CD4-positive, alpha-beta T cell (primary cell): ENCODE measurements at places on chromosomes 7 and 10.

DNA sequence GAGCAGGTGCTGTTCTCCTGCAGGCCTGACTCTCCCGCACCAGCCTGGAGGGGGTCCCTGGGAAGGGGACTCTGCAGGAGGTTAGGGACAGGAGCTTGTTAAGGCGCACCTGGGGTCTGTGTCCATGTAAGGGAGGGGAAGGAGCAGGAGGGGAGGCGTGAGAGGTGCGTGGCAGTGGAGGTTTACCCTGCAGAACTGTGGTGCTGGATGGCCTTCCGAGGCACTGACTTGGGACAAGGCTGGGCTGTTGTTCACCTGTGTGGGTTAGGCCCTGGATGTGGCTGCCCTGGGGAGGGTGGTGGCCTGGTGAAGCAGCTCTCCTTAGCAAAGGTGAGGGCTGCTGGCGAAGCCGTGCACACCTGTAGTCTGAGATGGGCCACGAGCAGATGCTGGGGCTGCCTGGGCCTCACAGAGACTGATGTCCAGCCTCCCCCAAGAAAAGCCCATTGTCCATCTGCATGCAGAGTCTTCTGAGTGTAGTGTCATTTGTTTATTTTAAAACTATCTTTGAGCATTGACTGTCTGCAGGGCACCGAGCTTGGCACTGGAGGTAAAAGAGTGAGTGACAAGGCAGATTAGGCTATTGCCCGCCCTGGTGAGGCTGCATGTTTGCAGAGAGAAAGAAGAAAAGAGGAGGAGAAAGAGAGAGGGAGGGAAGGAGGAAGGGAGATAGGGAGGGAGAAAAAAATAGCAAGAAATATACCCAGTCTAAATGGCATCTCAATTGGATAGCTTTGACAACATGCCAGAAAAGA lies 225.3 kb downstream of the GLRX3 start:
- H3K27ac ChIP-seq = no peak overlapping the region
- no peaks in the 10 kb centered on the region for H3K36me3 ChIP-seq

- H3K4me3 ChIP-seq = no peak overlapping the region
- no peaks in the 10 kb centered on the region for H3K27me3 ChIP-seq
- no peaks in the 10 kb centered on the region for H3K36me3 ChIP-seq
- peak; percentile 30 for DNase-seq
- no peak overlapping the region for H3K27ac ChIP-seq
Observed at GRCh38 chr7:21767300-21767900, 178.3 kb downstream of the CDCA7L start.

- peak overlapping the region; percentile 44 for H3K27ac ChIP-seq
- DNase-seq = peak; percentile 16
- H3K4me1 ChIP-seq = peaks cover 67% of the 10 kb centered on the region
- H3K4me3 ChIP-seq = no peak overlapping the region
Observed at GRCh38 chr10:17425584-17426262, 28.7 kb downstream of the ST8SIA6 start.

- H3K27ac ChIP-seq = no peak overlapping the region
- no peaks in the 10 kb centered on the region for H3K36me3 ChIP-seq
- no peak overlapping the region for H3K4me3 ChIP-seq
- no peaks in the 10 kb centered on the region for H3K27me3 ChIP-seq
- H3K4me1 ChIP-seq = no peaks in the 10 kb centered on the region
- no peak for DNase-seq
Observed at GRCh38 chr10:11026773-11027172, 9.1 kb downstream of the CELF2 start.

- H3K4me1 ChIP-seq = peaks cover 31% of the 10 kb centered on the region
- H3K27me3 ChIP-seq = no peaks in the 10 kb centered on the region
- H3K36me3 ChIP-seq = no peaks in the 10 kb centered on the region
- no peak overlapping the region for H3K4me3 ChIP-seq
- no peak overlapping the region for H3K27ac ChIP-seq
Observed at GRCh38 chr7:98130959-98131358, 24.3 kb downstream of the LMTK2 start.

DNA sequence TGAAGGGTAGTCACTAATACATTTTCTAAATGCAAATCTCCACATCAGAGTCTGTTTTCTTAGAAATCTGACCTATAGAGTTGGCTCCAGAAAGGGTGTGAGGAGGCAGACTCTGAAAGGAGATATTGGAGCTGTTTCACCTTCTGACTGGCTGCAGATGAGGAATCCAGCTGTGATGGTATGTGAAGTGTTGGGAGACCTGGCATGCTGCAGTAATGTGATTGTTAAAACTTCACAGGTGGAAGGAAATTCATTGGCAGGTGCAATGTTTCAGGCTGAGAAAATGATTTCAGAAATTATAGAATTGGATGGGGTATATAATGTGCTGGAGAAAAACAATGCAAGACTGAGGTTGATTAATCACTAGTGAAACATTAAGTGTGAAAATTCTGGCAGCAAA lies 1134.0 kb upstream of the LRRN3 start:
- no peaks in the 10 kb centered on the region for H3K27me3 ChIP-seq
- no peak overlapping the region for H3K4me3 ChIP-seq
- no peaks in the 10 kb centered on the region for H3K4me1 ChIP-seq
- DNase-seq = no peak

DNA sequence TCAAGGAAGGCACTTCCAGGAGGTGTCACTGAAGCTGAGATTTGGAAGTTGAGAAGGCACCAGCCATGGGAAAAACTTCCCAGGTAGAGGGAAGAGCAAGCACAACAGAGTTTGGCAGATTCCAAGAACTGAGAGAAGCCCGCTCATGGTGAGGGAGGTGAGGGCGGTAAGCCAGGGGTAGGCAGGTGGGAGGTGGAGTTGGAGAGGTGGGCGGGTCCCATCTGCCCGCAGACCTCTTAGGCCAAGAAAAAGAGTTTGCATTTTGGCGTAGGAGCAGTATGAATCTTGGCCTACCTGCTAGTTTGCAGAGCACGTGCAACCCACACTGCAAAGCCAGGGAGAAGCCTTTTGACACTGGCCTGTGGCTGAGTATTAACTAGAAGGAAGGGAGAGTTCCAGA lies 18.8 kb downstream of the FRMPD2 start:
- H3K4me3 ChIP-seq = no peak overlapping the region
- no peaks in the 10 kb centered on the region for H3K4me1 ChIP-seq
- no peak for DNase-seq
- no peak overlapping the region for H3K27ac ChIP-seq

- H3K4me1 ChIP-seq = no peaks in the 10 kb centered on the region
- H3K27ac ChIP-seq = no peak overlapping the region
- H3K4me3 ChIP-seq = no peak overlapping the region
- no peak for DNase-seq
- H3K36me3 ChIP-seq = no peaks in the 10 kb centered on the region
- no peaks in the 10 kb centered on the region for H3K27me3 ChIP-seq
Observed at GRCh38 chr7:29230871-29231345, 36.3 kb downstream of the CHN2 start.

- H3K4me1 ChIP-seq = no peaks in the 10 kb centered on the region
- no peak overlapping the region for H3K4me3 ChIP-seq
- no peaks in the 10 kb centered on the region for H3K27me3 ChIP-seq
- no peaks in the 10 kb centered on the region for H3K36me3 ChIP-seq
Observed at GRCh38 chr7:28069807-28070206, 110.8 kb downstream of the JAZF1 start.

GRCh38 chr7:135733603-135734342 lies 5.8 kb upstream of the SLC13A4 start:
- H3K27me3 ChIP-seq = no peaks in the 10 kb centered on the region
- H3K4me3 ChIP-seq = no peak overlapping the region
- H3K36me3 ChIP-seq = no peaks in the 10 kb centered on the region
- DNase-seq = no peak

- H3K4me1 ChIP-seq = no peaks in the 10 kb centered on the region
- H3K27ac ChIP-seq = no peak overlapping the region
- DNase-seq = no peak
- no peaks in the 10 kb centered on the region for H3K27me3 ChIP-seq
- no peaks in the 10 kb centered on the region for H3K36me3 ChIP-seq
Observed at GRCh38 chr10:59082249-59082648, 94.2 kb upstream of the PHYHIPL start.

- H3K27ac ChIP-seq = no peak overlapping the region
- H3K27me3 ChIP-seq = no peaks in the 10 kb centered on the region
- no peak overlapping the region for H3K4me3 ChIP-seq
- H3K36me3 ChIP-seq = peaks cover 6% of the 10 kb centered on the region
- no peak for DNase-seq
Observed at GRCh38 chr7:128065872-128066271, 34.6 kb upstream of the LRRC4 start.

- DNase-seq = no peak
- H3K4me1 ChIP-seq = no peaks in the 10 kb centered on the region
- H3K27me3 ChIP-seq = no peaks in the 10 kb centered on the region
- no peaks in the 10 kb centered on the region for H3K36me3 ChIP-seq
- no peak overlapping the region for H3K27ac ChIP-seq
Observed at GRCh38 chr10:62917475-62918238, 101.5 kb upstream of the EGR2 start.

DNA sequence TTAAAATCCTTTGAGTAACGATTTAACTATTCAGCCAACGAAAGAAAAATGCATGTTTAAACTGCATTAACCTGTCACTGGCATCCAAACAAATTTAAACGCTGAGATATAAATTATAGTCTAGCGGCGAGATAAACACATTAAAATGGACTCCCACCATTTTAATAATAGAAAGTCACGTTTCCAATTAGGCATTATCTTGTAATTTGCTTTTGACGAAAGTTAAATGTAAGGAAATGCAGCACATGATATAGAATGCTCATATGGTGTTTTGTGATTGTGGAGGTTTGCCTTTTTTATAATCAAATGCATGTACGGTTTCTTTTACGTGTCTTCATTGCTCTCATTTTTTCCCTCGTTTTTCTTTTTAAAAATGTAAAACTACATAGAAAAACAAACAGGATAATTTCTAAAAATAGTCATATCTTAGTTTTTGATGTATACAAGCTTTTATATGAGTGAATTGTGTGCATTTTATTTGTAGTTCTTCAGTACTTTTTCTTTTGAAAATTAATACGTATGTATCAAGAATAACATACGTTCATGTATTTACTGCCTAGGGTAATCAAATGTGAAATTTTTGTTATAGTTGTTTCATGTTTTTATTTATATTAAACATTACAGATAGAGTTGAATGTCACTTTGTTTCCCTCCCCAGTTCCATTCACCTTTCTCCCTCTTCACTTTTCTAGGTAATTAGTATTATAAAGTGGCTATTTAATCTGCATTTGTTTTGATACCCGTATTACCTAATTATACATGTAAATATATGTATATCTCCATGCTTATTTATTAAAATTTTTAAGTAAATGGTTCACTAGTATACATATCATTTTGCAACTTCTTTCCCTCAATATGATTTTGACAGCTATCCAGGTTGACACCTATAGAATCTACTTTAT lies 1.1 kb upstream of the KLF14 start:
- peak overlapping the region; percentile 54 for H3K4me3 ChIP-seq
- H3K4me1 ChIP-seq = peaks cover 5% of the 10 kb centered on the region
- H3K27ac ChIP-seq = no peak overlapping the region
- no peaks in the 10 kb centered on the region for H3K36me3 ChIP-seq
- H3K27me3 ChIP-seq = peaks cover 89% of the 10 kb centered on the region
- no peak for DNase-seq

DNA sequence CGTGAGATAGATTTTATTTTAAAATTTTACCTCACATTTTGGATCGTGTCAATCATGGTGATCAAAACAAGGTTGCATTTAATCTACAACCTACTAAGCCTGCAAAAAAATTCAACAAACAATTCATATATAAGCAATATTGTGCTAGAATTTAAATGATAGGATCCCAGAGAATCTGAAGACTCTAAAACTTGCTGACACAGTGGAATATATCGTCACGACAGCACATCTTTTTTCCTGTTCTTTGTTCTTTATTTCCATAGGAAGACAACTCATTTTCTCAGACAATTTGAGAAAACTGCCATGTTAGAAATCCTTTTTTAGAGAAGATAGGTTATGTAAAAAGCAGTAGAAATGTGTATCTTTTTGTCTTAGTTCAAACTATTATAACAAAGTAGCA lies 820.2 kb upstream of the CELF2 start:
- no peak overlapping the region for H3K4me3 ChIP-seq
- no peak overlapping the region for H3K27ac ChIP-seq
- DNase-seq = no peak
- no peaks in the 10 kb centered on the region for H3K4me1 ChIP-seq
- H3K36me3 ChIP-seq = no peaks in the 10 kb centered on the region

- peaks cover 84% of the 10 kb centered on the region for H3K4me1 ChIP-seq
- H3K4me3 ChIP-seq = no peak overlapping the region
- no peak for DNase-seq
- no peaks in the 10 kb centered on the region for H3K27me3 ChIP-seq
- no peak overlapping the region for H3K27ac ChIP-seq
Observed at GRCh38 chr10:79321494-79321882, 25.8 kb upstream of the PPIF start.

- no peaks in the 10 kb centered on the region for H3K36me3 ChIP-seq
- H3K4me3 ChIP-seq = no peak overlapping the region
- H3K27me3 ChIP-seq = no peaks in the 10 kb centered on the region
Observed at GRCh38 chr7:134779741-134780065, 269 bp downstream of the CALD1 start.

GRCh38 chr7:42097752-42098151 lies 139.3 kb downstream of the GLI3 start:
- no peak overlapping the region for H3K27ac ChIP-seq
- no peak overlapping the region for H3K4me3 ChIP-seq
- no peak for DNase-seq
- H3K36me3 ChIP-seq = no peaks in the 10 kb centered on the region

- no peak overlapping the region for H3K4me3 ChIP-seq
- no peaks in the 10 kb centered on the region for H3K36me3 ChIP-seq
- H3K27ac ChIP-seq = no peak overlapping the region
- H3K4me1 ChIP-seq = no peaks in the 10 kb centered on the region
- no peak for DNase-seq
- no peaks in the 10 kb centered on the region for H3K27me3 ChIP-seq
Observed at GRCh38 chr7:111301891-111302290, 211.0 kb downstream of the LRRN3 start.

GRCh38 chr10:4170181-4170580 lies 385.2 kb upstream of the KLF6 start:
- no peak overlapping the region for H3K4me3 ChIP-seq
- no peak overlapping the region for H3K27ac ChIP-seq
- H3K4me1 ChIP-seq = no peaks in the 10 kb centered on the region

DNA sequence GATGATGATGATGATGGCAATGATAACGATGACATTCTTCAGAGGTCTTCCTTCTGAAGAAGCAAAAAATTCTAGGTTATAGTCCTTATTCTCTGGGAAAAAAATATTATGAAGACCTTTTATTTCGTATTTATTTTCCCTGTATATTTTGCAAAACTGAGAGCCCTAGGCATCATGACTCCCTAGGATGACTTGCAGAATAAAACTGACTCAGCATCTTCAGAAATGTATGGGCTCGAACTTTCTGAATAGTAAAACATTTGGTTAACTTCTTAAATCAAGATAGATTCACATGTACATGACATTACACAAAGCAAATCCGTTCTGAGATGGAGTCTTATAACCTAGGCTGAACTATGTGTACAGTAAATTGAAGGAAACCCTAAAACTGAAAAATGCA lies 29.4 kb downstream of the DKK1 start:
- H3K4me1 ChIP-seq = no peaks in the 10 kb centered on the region
- DNase-seq = no peak
- H3K27me3 ChIP-seq = no peaks in the 10 kb centered on the region
- no peak overlapping the region for H3K4me3 ChIP-seq
- H3K36me3 ChIP-seq = no peaks in the 10 kb centered on the region
- no peak overlapping the region for H3K27ac ChIP-seq

GRCh38 chr10:45403151-45403550 lies 29.1 kb downstream of the ALOX5 start:
- no peak overlapping the region for H3K4me3 ChIP-seq
- DNase-seq = no peak
- no peaks in the 10 kb centered on the region for H3K4me1 ChIP-seq
- H3K27me3 ChIP-seq = no peaks in the 10 kb centered on the region
